ENCODE measurements at places on chromosomes 16 and 17.

- H3K4me3 ChIP-seq: no peak overlapping the region
- no peaks in the 10 kb centered on the region for H3K36me3 ChIP-seq
- peaks cover 11% of the 10 kb centered on the region for H3K27me3 ChIP-seq
- H3K27ac ChIP-seq: no peak overlapping the region
- DNase-seq: no peak
These were observed 447.2 kb downstream of the XYLT1 start for GRCh38 chr16:17023606-17024005.

DNA sequence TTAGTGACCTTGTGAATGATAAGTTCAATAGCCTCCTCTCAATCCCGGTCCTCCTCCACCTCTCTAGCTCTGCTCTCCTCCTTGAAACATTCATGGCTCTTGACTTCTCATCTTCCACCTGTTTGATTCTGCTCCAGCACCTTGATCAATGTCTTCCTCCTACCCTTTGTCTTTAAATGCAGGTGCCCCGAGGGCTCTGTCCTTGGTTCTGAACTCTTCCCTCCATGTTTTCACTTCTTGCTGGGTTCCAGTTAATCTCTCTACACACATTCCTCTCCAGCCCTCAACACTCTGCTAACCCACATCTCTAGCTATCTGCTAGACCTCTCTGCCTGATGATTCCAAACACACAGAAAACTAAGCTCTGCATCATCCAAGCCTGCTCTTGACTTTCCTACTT is 13.4 kb downstream of the CD300E start:
- H3K36me3 ChIP-seq: no peaks in the 10 kb centered on the region
- peak; percentile 46 for DNase-seq
- H3K27ac ChIP-seq: no peak overlapping the region
- H3K27me3 ChIP-seq: peaks cover 20% of the 10 kb centered on the region

DNA sequence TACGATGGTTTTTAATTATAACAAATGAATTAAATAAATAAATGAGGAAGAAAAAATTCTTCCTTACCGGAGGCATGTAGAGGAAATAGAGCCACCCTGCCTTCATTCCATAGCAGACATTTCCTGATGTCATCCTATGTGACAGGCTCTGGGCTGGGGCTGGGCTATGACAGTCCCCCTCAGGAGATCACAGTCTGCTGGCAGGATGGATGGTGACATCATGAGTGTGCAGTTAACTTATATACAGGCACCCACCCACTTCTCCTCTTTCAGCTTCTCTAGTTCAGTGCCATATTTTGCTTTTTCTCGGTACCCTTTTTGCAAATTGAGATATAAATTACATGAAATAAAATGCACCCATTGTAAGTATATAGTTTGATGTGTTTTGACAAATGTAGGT is 6.4 kb upstream of the CMTM3 start:
- H3K27ac ChIP-seq: peak overlapping the region; percentile 95
- peak; percentile 42 for DNase-seq
- no peaks in the 10 kb centered on the region for H3K27me3 ChIP-seq
- H3K4me3 ChIP-seq: no peak overlapping the region
- H3K4me1 ChIP-seq: peaks cover 62% of the 10 kb centered on the region
- H3K36me3 ChIP-seq: peaks cover 10% of the 10 kb centered on the region

DNA sequence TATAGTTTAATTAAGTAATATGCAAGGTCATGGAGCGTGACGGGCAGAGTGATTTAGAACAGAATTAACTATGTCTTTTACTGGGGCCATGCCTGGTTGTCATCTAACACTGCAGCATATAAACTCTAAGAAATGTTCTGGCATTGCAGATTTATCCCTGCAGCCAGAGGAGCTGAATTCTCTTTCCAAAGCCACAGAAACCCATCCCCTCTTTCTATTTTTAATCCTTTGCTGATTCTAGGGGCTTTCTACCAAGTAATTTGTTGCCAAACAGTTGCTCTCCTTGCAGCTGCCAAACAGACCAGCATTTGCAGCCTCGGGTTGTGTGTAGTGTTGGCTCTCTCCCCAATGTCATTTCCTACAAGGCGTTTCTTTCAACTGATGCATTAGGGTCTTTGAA is 243.2 kb upstream of the MON1B start:
- H3K4me1 ChIP-seq: no peaks in the 10 kb centered on the region
- no peak for DNase-seq
- H3K4me3 ChIP-seq: no peak overlapping the region
- H3K27me3 ChIP-seq: no peaks in the 10 kb centered on the region
- H3K36me3 ChIP-seq: no peaks in the 10 kb centered on the region
- no peak overlapping the region for H3K27ac ChIP-seq

- peaks cover 26% of the 10 kb centered on the region for H3K27me3 ChIP-seq
- peak overlapping the region; percentile 69 for H3K27ac ChIP-seq
- no peak for DNase-seq
- peaks cover 58% of the 10 kb centered on the region for H3K4me1 ChIP-seq
These were observed 11.6 kb downstream of the CD7 start for GRCh38 chr17:82305727-82306300.

GRCh38 chr16:50578137-50578536 is 29.9 kb downstream of the NKD1 start:
- no peaks in the 10 kb centered on the region for H3K27me3 ChIP-seq
- H3K4me1 ChIP-seq: no peaks in the 10 kb centered on the region
- no peak for DNase-seq
- H3K4me3 ChIP-seq: no peak overlapping the region

DNA sequence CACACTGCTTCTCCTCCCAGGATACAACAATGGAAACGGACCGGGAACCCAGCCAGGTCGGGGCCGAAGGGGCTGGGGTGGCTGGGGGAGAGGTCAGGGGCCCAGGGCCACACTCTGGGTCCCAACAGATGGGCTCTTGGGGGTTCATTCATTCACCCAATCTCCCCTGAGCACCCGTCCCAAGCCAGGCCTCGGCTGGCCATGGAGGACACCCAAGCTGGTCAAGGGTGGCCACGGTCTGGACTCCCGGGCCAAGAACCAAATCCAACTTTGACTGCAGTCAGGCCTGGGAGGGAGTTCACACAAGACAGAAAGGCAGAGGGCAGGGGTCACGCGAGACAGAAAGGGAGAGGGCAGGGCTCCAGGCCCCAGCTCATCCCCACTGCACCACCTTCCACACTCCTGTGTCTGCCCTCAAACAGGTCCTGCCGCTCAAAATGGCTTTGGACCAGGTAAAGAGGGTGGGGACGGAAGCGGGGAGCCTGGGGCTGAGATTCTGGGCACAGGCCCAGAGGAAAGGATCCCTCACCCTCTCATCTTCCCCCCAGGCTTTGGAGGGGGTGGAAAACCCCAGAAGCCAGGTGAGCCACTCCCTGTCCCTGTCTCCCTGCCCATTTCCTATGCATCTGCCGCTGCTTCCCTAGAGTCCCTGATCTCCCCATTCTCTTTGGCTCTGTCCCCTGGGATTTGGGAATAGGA is 12.3 kb upstream of the PKMYT1 start:
- H3K27me3 ChIP-seq: peaks cover 73% of the 10 kb centered on the region
- H3K36me3 ChIP-seq: no peaks in the 10 kb centered on the region
- no peak overlapping the region for H3K27ac ChIP-seq
- DNase-seq: no peak
- H3K4me1 ChIP-seq: no peaks in the 10 kb centered on the region

- H3K4me3 ChIP-seq: no peak overlapping the region
- no peak overlapping the region for H3K27ac ChIP-seq
- no peak for DNase-seq
- H3K36me3 ChIP-seq: no peaks in the 10 kb centered on the region
- no peaks in the 10 kb centered on the region for H3K4me1 ChIP-seq
These were observed 54.9 kb upstream of the GPRC5B start for GRCh38 chr16:19939553-19939952.

DNA sequence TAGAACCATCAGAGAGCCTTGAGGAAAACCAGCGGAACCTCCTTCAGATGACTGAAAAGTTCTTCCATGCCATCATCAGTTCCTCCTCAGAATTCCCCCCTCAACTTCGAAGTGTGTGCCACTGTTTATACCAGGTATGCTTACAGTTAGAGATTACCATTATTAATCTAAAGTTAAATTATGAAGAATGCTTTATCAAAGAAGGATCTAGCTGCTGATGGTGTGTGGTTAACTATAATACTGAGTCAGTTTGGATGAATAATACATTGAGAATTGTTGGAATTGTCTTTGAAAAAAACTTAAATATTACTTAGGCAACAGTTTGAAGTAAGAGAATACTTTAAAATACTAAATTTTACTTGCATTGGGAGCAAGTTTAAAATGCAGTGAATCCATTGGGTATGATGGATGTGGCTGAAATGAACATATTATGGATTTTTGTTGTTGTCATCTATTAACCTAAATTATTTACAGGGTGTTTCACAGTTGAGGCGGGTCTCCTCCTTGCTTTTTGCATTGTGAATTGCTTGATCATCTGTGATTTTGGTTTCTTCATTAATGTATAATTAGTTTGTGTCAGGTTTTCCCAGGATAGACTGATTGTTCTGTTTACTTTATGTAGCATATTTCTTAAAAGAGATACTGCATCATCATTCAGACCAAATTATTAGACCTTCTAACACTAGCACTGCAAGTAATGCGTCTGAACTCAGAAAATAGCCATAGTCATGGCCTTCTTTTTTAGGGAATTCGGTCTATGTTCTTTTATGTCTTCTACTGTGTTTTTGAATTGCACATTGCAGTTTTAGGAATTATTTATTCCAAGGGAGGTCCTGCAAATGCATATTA is 47.8 kb downstream of the OMG start:
- no peaks in the 10 kb centered on the region for H3K4me1 ChIP-seq
- H3K36me3 ChIP-seq: peaks cover 2% of the 10 kb centered on the region

DNA sequence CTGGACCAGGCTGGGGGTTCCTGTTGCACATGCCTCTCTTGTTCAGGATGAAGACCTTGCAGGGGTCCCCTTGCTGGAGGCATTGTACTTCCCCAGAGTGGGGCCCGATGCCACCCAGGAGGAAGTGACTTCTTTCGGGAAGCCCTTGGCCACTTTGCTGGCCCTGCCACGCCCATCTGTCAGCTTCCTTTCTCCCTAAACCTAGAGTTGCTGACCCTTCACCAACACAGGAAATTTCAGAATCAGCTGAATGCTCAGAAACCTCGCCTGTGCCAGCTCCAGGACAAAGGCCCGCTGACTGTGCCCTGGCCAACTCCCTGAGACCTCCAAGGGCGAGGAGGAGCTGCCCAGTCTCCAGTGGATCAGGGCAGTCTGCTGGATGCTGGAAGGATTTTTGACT is 26.7 kb downstream of the WNT9B start:
- H3K4me3 ChIP-seq: no peak overlapping the region
- DNase-seq: no peak
- H3K4me1 ChIP-seq: no peaks in the 10 kb centered on the region
- no peak overlapping the region for H3K27ac ChIP-seq

GRCh38 chr17:56085576-56086267 is 67.6 kb upstream of the ANKFN1 start:
- H3K36me3 ChIP-seq: no peaks in the 10 kb centered on the region
- no peak overlapping the region for H3K27ac ChIP-seq

- H3K4me1 ChIP-seq: peaks cover 54% of the 10 kb centered on the region
- peak overlapping the region; percentile 60 for H3K27ac ChIP-seq
- DNase-seq: no peak
- no peaks in the 10 kb centered on the region for H3K27me3 ChIP-seq
These were observed 56.5 kb downstream of the XPO6 start for GRCh38 chr16:28155293-28155692.

DNA sequence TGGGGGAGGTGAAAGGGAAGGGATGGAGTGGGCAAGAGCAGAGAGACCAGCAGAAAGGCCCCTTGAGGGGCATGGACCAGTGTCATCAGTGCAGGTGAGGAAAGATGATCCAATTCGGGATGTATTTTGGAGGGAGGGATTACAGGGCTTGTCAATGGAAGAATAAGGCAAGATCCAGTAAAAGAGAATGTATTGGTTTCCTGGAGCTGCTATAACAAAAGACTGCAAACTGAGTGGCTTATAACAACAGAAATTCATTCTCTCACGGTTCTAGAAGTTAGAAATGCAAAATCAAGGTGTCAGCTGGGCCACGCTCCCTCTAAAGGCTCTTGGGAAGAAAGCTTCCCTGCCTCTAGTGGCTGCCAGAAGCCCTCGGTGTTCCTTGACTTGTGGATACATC is 41.7 kb downstream of the SLC39A11 start:
- H3K36me3 ChIP-seq: peaks cover 4% of the 10 kb centered on the region
- no peak overlapping the region for H3K27ac ChIP-seq
- no peak for DNase-seq
- no peak overlapping the region for H3K4me3 ChIP-seq
- peaks cover 9% of the 10 kb centered on the region for H3K4me1 ChIP-seq

DNA sequence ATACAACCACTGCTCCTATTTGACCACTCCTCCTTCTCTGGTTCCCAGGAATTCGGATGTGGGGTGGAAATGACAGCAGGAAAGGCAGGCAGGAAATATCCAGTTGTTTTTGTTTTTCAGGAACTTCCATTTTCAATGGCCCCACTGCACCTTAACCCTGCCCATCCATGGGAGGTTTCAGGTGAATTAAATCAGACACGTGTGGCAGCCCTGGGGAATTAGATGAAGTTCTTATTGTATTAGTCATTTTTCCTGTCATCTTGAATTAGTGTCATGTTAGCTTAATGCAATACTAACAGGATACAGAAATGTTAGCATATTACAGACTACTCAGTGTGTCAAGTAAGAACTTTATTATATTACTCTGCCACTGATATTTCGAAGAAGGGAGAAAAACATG is 146.4 kb downstream of the CHD9NB start:
- no peak for DNase-seq
- no peaks in the 10 kb centered on the region for H3K4me1 ChIP-seq
- no peaks in the 10 kb centered on the region for H3K27me3 ChIP-seq
- H3K4me3 ChIP-seq: no peak overlapping the region

DNA sequence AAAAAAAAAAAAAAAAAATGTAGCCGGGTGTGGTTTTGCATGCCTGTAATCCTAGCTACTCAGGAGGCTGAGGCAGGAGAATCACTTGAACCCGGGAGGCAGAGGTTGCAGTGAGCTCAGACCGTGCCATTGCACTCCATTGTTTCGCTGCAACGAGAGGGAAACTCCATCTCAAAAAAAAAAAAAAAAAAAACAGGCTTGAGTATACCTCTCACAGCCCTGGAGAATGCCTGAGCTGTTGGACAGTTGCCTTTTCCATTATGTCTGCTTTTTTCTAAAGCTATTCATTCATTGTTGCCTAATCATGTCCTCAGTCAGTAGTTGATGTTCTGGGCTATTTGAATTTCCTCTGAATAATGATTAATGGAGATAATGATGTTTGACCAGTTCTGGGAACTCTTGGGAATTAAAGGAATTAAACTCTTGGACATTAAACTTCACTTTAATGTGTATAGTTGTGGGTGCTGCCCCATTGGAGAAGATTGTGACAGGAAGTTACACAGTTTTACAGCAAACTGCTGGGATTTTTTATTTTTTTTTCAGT is 11.8 kb downstream of the HMOX2 start:
- peak overlapping the region; percentile 64 for H3K4me3 ChIP-seq
- peak; percentile 31 for DNase-seq
- no peaks in the 10 kb centered on the region for H3K27me3 ChIP-seq
- H3K36me3 ChIP-seq: peaks cover 50% of the 10 kb centered on the region
- H3K27ac ChIP-seq: peak overlapping the region; percentile 96

DNA sequence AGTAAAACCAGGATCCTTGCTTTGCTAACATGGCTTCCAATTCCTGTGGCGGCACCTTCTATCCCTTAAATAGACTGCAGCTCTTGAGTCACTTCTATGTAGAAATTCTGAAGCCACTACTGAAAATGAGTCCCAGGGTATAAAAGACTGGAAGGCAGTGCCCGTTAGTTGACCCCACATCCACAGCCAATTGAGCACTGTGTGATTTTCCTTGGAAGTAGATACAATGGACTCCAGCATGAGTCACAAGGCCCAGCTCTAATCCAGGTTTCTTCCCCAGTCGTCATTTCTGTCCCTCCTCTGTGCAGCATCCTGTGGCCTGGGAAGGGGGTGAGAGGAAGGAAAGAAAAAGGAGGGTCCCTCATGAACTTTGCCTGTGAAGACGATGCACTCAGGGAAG is 69.5 kb downstream of the HLF start:
- H3K4me1 ChIP-seq: no peaks in the 10 kb centered on the region
- H3K27me3 ChIP-seq: peaks cover 52% of the 10 kb centered on the region
- H3K4me3 ChIP-seq: no peak overlapping the region
- DNase-seq: no peak
- no peak overlapping the region for H3K27ac ChIP-seq
